ENCODE measurements at places on chromosomes 1 and 21.

DNA sequence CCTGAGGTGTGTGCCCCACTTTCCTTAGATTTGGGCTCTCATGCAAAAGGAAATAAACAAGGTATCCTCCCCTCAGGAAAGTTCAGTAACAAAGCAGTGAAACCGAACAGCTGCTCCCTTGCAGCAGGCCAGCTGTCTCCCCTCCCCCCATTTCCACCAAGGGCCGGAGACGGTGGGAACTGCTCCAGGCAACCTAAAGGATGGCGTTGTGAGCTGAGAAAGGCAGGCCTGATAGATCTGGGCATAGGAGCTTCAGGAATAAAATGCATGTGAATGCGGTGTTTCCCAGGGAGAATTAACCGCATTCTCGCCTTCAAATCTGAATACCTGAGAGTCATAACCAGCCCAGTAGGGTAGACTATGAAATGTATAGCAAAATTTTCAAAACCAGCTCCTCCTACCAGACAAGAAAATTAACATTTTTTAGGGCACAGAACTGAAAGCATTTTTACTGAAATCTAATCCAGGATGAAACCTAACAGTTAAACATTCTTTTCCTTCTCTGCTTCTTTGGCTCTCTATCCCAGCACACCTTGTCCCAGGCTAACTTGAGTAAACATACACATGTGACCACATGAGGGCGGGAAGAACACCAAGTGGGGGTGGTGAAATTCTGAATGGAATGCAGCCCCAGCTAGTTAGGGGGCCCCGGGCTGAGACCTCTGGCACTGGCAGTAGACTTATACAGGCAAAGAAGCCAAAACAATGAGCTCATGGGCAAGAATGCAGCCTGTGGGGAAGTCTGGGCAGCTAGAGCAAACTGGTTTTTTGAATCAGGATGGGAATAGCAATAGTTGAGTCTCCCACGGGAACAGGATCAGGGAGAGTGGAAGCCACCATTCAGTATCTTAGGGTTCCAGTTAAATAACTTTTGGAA lies 11.5 kb downstream of the MCL1 start:
- peak; percentile 75 for DNase-seq

GRCh38 chr1:55670331-55671082 lies 455.3 kb upstream of the USP24 start:
- DNase-seq, result no peak

GRCh38 chr1:244318512-244318911 lies 133.2 kb downstream of the ADSS2 start:
- no peak for DNase-seq

DNA sequence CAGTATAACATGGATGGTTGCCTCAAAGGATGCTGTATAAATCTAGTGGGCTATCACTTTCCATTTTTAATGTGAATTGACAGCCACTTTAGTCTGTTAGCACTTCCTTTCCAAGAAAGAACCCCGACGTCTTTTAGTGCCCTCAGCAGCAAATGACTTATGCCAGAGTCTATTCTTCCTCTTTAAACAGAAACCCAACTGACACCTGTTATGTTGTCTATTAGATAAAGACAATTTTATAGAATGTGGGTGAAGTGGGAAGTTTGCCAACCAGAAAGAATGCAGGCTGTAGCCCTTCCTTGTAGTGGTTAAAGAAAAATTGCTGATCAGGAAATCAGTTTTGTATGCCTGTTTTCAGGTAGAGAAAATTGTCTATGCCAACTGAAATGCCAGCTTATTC lies 344.9 kb downstream of the ZNF326 start:
- DNase-seq, result no peak

GRCh38 chr1:53511933-53512806 lies 53.0 kb downstream of the DMRTB1 start:
- DNase-seq, result no peak

GRCh38 chr1:11790880-11791715 lies 14.7 kb downstream of the MTHFR start:
- DNase-seq, result no peak

DNA sequence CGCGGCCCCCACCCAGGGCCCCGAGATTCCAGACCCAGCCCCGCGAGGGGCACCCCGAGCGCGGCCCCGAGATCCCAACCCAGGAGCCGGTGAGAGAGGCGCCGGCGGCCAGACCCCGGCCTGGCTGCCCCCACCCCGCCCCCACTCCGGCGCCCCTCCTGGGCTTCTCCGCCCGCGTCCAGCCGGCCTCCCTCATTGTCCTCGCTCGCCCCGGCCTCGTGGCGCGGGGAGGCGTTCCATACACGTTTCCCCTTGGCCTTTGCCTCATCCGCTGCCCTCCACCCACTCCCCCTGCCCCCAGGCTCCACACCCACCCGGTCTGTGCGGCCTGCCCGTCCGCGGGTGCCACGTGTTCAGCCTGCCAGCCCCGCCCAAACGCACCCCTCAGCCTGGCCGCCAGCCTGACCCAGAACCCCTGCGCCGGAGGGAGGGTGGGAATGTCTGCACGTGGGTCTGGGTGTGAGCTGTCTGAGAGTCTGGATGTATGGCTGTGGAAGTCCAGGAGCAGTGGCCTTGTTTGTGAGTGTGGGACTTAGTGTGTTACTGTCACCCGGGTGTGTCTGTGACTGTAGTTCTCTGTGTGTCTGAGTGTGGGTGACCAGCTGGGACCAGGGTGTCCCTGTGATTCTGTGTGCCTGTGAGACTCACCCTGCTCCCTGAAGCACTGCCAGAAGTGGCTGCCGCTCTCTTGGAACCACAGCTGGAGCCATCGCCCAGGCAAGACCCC lies 681 bp downstream of the B4GALT2 start:
- DNase-seq, result peak; percentile 69

GRCh38 chr1:3257788-3258187 lies 188.8 kb downstream of the PRDM16 start:
- DNase-seq, result no peak

- no peak for DNase-seq
Measured at GRCh38 chr1:6280761-6281451, 20.0 kb upstream of the GPR153 start.

DNA sequence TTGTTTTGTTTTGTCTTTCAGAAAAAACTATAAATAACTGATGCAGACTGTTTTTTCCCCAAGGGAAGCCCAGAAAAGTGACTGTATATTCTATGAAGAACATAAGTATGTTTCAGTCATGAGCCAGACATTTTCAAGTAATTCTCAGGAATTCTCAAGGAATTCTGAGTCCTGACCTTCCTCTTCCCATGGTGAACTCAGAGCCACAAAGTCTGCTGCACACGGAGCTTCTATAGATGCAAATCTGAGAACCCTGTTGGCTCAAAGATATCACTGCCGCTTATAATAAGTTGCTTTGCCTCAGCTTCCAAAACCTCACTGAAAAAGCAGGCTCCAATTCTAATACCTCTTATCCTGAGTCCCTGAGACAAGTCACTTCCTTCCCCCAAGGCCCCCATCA lies 418.5 kb upstream of the RUNX1 start:
- DNase-seq, result no peak

GRCh38 chr1:184189361-184189760 lies 137.8 kb downstream of the TSEN15 start:
- DNase-seq, result no peak

DNA sequence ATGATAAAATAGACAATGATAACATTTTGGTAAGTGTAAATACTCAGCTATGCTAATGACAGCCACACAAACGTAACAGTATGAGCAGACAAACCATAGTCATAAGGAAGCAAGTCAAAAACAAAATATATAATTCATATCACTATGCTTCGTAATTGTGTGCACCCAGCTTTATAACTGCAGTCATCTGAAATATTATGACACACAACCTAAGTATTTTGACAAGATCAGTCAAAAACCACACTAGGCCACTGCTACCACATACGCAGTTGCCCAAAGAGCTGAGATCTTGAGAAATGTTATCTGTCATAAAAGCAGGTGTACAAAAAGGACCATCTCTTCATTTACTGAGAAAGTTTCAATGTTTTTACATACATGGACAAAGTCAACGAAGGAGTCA lies 26.0 kb downstream of the RNASEL start:
- no peak for DNase-seq

DNA sequence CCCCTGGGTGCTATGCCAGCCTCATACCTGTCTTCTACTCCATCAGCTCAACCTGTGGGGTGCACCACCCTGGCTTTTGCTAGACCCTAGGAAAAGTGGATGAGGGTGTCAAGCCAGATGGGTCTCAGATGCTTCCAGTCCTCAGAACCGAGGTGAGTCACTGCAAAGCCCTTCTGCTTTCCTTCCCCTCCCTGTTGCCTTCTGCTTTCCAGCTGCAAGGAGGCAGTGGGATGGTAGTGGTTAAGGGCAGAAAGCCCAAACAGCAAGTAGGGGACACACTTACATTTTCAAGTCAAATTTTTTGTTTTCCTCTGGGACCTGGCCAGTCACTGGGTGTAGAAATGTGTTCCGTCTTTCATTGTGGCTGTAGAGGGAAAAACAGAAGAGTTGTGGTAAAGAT lies 60.7 kb upstream of the GOLT1A start:
- DNase-seq, result no peak

- DNase-seq, result no peak
Measured at GRCh38 chr21:42903817-42904216, 10.7 kb downstream of the NDUFV3 start.

DNA sequence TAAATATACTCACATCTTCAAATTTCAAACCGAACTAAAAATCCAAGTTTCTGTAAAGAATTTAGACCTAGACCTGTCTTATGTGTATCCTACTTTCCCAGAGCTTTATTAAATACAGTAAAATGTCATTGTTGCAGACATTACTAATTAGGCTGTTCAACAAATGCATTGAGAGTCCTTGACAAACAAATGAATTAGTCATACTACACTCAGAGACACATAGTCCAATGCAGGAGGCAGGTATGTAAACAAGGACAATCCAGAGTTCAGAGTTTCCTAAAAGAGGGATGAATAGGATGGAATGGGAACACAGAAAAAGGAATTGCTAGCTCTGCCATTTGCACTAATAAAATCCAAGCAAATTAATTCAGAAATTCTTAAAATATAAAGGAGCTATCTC lies 1.6 kb upstream of the EGLN1 start:
- no peak for DNase-seq
